ENCODE measurements at places on chromosomes 1 and 21. TPM values are rescaled to one million over a fixed set of nuclear protein-coding genes. Genes with fewer than 3 reads are reported as not detected.

Gene NPHS2
- total RNA-seq, result not detected

Gene CTSK
- total RNA-seq, result 479 TPM

Gene KRTAP7-1
- total RNA-seq, result not detected

Gene BCL2L15
- under 0.01 TPM for total RNA-seq

Gene KIFAP3
- total RNA-seq, result 27.5 TPM

Gene A3GALT2
- not detected for total RNA-seq

Gene CELA3B
- not detected for total RNA-seq

Gene AADACL4
- total RNA-seq, result not detected

Gene MYOC
- 2.1 TPM for total RNA-seq

Gene S100B
- total RNA-seq, result not detected

Data from fibroblast of lung (primary cell).